Kidney glomerular epithelial cell (primary cell): ENCODE measurements at places on chromosomes 13 and 19.

GRCh38 chr19:54532528-54532927, 29.9 kb downstream of the LAIR2 start:
- no peak for DNase-seq

DNA sequence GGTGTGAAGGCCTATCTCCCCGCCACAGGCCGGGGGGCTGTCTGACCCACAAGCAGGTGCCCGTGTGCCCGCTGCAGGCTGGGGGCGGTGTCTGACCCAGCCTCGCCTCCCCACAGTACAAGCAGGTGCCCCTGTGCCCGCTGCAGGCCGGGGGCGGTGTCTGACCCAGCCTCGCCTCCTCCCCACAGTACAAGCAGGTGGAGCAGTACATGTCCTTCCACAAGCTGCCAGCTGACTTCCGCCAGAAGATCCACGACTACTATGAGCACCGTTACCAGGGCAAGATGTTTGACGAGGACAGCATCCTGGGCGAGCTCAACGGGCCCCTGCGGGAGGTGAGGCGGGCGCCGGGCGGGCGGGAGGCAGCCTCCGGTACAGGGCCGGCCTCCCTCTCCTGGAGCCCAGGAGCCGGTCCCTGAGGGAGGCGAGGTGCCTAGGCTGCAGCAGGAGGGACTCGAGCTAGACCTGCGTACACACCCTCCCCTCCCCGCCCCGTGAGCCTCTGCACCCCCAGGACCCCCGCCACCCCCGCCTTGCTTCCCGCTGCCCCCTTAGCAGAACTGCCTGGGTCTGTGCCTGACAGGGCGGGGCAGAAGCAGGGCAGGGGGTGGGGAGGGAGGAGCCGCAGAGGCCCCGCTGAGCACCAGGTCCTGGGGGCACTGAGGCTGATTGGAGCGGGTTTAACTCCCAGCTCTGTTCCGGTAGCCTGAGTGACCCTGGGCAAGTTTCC, 20.6 kb downstream of the HCN2 start:
- no peak for DNase-seq

- DNase-seq = no peak
Measured at GRCh38 chr19:16205205-16206045, 7.7 kb downstream of the AP1M1 start.

- no peak for DNase-seq
Measured at GRCh38 chr19:38788478-38789243, at the start of gene LGALS7B. LGALS7B (plus strand) TSS chr19:38789200; CDS start chr19:38789227, 27 bp downstream.

DNA sequence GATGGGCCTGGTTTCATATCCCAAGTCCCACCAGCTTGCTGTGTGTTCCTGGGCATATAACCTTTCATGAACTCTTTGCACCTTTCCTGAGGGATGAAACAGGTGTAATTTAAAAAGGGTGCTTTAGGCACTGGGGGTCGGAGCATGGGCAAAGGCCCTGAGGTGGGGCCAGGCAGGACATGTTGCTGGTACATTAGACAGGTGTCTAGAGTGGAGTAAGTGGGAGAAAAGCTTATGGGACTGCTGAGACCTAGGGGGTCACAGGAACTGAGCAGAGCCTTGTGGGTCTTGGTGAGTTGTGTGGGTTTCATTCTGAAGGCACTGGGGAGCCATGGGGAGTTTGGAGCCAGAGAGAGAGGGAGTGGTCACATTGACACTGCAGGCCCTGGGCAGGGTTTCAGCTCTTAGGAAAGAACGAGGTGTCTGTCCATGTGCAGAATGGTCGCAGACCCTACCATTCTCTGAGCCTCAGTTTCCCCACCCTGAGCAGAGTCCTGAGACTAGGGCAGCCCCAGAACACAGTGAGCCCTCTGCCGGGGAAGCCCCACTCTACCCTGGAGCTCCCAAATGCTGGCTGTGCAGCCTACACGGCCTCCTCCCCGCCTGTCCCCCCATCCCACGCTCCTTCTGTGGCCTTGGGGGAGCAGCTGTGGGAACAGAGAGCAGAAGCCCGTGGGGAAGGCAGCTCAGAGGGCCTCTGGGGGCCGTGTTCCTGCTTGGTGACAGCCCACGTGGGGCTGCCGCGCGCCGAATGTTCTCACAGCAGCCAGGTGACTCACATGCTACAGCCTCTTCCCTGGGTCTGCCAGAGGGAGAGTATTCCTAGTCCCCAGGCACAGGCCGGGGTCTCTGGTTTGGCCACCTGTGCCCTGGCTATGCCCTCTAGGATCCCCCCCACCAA, 7.3 kb upstream of the HOMER3 start:
- DNase-seq = no peak

- no peak for DNase-seq
Measured at GRCh38 chr19:39345956-39346355, 3.7 kb downstream of the SAMD4B start.

GRCh38 chr19:4510435-4511255, 7.6 kb downstream of the PLIN4 start:
- DNase-seq = no peak

DNA sequence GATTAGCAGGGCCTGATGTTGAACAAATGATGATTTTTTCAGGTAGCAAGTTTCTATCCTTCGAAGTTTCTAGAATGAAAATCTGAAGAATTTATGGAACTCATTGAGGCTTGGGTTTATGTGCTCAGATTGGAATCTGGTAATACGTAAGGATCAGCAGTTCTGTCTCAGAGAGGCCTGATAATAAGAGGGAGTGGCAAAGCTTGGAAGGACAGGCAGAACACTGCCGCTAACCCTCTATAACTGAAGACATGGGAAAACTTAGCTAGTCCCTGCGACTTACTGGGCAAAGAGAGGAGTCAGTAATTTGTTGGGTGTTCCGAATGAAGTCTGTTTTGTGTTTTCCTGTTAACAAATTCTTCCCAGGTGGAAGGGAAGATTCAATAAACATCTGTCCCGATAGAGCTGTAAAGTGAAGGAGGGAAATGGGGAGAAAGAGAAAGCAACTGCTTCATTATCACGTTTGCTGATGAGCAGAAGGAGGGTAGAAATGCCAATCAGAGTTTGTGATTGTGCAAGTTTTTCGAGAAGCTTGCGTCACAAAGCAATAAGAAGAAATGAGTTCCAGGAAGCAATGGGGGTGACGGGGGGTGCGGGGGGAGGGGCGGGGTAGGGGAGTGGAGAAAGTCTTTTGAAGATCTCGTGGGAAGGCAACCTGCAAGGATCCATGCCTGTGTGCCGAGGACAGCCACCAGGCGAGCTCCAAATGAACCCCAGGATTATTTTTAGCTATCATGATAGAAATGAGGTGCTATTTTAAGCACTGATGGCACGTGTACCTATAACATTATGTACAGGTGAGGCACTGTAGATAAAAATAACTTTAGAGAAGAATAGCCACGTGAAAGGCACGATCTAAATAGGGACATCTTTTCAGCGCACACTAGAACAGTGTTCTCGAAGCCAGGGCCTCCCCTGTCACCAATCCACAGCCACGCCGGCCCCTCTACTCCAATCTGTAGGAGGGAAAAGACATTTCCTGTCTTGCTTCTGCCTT, 224.1 kb downstream of the FGF9 start:
- no peak for DNase-seq
